ENCODE measurements at places on chromosomes 3 and 15.

- no peak for DNase-seq
Observed at GRCh38 chr3:172323894-172324610, 124.2 kb downstream of the GHSR start.

DNA sequence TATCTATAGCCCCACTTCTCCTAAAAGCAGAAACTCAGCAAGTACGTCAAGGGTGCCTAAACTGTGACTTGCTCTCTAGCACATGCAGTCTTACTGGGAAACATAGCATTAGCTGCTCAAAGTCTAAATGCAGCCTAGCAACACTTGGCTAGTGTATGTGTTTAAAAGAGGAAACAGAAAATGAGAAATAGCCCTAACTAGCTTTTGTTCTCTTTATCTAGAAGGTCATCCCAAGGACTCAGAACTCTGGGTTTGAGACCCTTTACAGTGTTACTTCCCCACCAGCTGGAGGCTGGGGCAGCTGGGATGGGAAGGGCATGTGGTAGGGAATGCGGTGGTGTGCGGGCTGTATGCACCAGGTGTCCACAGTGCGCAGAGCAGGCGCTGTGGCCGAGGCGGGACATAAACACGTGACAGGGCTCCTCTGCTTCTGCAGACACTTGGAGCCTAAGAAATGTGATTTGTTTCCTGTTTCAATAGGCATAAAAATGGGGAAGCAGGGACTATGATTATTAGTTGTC, 13.3 kb downstream of the ETV5 start:
- DNase-seq, result no peak

GRCh38 chr3:101042996-101043686, 49.9 kb upstream of the ABI3BP start:
- no peak for DNase-seq

DNA sequence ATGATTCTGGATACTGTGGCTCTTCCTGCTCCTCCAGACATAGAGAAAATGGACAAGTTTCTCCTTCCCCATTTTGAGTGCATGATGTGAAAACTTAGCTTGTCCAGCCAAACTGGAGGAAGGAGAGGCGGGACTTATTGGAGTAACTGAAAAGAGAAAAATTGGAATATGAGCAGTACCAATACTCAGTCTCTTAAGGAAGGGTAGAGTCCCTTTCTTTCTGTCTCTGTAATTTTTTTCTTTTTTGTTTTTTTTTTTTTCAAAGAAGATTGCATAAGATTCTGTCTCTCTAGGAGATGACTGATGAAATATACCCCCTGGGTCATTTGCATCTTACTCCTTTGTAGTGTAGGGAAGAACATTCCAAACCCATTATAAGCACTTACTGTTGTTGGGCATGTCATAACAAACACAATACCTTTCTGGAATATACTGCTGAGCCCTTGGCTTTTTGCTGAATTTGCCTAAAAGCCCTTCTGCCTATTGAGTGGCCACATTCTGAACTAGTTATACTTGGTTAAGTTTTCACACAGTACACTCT, 498.1 kb upstream of the TPRG1 start:
- DNase-seq, result no peak

DNA sequence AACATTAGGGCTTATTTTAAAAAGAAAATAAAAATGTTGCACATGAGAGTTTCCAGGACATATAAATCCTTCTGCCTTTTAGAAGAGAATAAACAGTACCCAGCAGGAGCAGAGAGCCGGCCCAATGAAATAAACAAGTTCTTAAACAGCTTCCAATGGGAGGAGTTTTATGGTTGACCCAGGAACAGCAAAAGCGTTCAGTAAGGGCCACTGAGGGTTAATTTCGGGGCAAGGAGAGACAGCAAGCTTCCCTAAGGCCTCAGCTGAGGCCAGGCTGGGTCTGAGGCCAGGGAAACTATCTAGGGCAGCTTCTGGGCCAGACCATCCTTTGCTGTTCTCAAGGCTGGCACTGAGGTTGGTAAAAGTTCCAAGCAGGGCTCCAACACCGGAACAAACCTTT, 3.4 kb downstream of the PDZRN3 start:
- DNase-seq, result no peak

GRCh38 chr3:194933465-194933864, 247.8 kb downstream of the FAM43A start:
- no peak for DNase-seq

GRCh38 chr3:190229632-190230424, 92.4 kb downstream of the CLDN1 start:
- no peak for DNase-seq

DNA sequence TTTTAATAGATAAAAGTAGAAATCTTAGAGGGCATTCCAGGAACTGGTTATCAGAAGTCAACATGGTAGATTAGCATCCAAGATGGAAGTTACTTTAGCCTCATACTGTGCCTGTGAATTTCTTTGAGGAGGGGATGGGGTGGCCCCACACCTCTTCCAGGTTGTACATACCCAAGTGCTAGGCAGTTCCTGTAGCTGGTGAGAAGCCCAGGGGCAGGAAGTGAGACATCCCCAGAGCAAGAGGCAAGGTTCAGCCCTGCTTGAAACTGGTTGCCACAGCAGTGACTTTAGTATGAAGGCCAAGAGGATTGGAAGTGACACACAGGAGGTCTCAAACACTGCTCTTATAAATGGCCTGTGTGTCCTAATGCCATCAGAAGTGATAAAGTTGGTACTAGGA, 11.9 kb downstream of the GTPBP8 start:
- no peak for DNase-seq

- DNase-seq, result no peak
Observed at GRCh38 chr3:193640165-193640715, 47.2 kb downstream of the OPA1 start.

DNA sequence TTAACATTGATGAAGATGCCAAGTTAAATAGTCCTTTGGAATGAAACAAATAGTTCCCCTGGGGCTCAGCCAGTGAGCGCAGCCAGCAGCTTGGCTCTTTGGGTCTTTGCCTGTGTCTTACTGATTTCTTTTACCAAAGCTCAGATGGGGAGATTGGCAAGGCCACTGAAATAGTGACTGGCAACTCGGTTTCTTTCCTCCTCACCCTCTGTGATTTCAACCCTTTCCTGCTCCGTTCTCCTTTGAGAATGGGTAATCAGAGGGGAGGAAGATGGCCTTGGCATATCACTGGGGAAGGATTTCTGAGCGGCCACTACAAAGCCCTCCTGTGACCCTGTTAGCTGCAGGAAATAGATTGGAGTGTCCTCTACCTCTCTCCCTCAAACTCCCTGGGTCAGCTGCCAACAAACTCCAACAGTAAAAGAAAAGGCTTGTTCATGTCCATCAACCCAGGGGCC, 337.1 kb upstream of the LRRFIP2 start:
- no peak for DNase-seq

- DNase-seq, result no peak
Observed at GRCh38 chr15:79211481-79211880, 71.0 kb upstream of the ANKRD34C start.

GRCh38 chr3:78201091-78201490, 1161.2 kb downstream of the ROBO2 start:
- no peak for DNase-seq

GRCh38 chr3:121651684-121652083, 9.0 kb downstream of the HCLS1 start:
- no peak for DNase-seq

- DNase-seq, result no peak
Observed at GRCh38 chr3:160973067-160973809, 131.9 kb downstream of the B3GALNT1 start.

- DNase-seq, result no peak
Observed at GRCh38 chr3:13666227-13666619, 117.3 kb downstream of the FBLN2 start.

GRCh38 chr3:37726525-37727290, 135.0 kb upstream of the CTDSPL start:
- no peak for DNase-seq

- DNase-seq, result peak; percentile 65
Observed at GRCh38 chr15:79595995-79596622, 164.0 kb downstream of the MINAR1 start.

- DNase-seq, result no peak
Observed at GRCh38 chr3:52350981-52351761, 35.1 kb downstream of the DNAH1 start.

- DNase-seq, result no peak
Observed at GRCh38 chr3:134477002-134477401, 8.8 kb downstream of the ANAPC13 start.

GRCh38 chr3:66609660-66610561, 109.1 kb upstream of the LRIG1 start:
- no peak for DNase-seq

Measured in NCI-H2107 (cell line).